ENCODE measurements at places on chromosomes 11 and 22.

- no peak for DNase-seq
Measured at GRCh38 chr11:67649634-67650510, 658 bp downstream of the ACY3 start.

DNA sequence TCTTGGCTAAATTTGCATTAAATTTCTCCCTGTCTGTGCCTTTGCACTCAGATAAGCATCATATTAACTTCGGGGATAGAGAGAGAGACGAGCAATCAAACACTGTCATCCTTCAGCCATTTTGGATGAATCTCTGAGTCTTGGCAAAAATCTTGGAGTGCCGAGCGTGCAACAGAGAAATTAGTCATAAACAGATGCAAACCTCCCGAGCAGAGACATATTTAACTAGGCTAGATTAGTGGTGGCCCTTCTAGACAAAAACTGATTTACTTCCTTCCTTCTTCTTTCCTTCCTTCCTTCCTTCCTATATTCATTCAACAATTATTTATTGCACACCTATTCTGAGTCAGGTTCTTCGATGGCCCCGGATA is 114.4 kb upstream of the BLID start:
- no peak for DNase-seq

GRCh38 chr11:111878385-111878848 is 548 bp downstream of the FDXACB1 start:
- DNase-seq = peak; percentile 17

- DNase-seq = no peak
Measured at GRCh38 chr22:39501644-39502108, 414 bp upstream of the MIEF1 start.

DNA sequence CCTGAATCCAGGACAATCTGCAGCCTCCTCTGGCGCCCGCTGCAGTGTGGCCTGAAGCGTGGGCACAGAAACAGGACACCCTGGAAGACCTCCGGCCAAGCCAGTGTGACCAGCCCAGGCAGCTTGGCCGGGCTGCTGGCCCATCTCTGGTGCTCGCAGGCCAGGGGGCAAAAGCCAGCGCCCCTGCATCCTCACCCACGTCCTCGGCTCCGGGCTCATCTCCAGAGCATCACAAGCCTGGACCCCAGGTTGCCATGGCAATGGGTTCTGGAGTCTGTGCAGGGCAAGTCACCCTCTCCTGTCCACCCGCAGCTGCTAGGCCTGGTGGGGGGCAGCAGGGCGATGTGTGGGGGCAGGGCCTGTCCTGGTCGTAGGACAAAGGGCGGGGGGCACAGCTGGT is 9.3 kb upstream of the PDGFB start:
- DNase-seq = no peak

DNA sequence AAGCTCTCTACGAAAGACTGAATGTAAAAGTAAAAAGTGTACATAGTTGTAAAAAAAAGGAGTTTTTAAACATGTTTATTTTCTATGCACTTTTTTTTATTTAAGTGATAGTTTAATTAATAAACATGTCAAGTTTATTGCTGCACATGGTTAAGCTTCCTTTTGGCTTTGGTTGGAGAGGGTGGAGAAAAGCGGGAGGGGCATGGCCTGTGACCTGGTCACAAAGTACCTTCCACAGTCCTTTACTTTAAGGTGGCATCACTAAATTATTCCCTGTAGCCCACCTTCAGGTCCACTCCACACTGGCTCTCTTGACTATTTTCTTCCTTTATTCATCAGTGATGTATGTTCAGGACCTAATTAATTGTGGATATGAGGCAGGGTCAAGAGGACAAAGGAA is 586 bp upstream of the TTC36 start:
- DNase-seq = no peak

DNA sequence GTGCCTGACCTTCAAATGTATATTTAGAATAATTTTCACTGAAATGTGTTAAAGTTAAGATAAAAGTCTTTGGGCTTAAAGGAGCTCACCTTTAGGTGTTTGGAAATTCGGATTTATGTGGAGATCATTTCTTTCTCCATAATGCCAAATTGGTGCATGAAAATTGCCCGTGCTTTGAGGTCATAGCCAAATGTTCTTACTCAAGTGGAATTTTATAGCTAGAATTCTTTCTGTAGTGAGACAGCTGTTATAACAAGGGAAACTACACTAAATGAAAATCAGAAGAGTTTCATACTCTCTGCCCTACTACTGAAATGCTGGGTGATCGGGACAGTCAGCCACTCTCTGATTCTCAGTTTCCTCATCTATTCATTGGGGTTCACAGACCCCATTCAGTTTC is 89.5 kb upstream of the DBX1 start:
- DNase-seq = no peak

DNA sequence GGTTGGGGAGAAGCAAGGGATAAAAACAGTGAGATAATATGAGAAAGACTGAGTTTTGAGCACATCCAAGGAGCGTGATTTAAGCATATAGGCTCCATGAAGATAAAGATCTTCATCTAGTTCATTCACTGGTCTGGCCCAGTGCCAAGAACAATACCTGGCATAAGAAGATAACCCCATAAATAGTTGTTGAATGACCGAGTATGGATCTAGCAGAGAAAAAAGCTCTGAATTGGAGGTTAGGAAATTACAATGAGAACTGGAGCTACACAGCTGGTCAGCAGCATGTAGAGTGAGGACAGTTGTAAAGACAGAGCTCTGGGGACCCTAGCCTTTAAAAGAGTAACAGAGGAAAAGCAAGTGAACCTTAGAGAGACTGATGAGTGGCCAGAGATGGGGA is 33.0 kb upstream of the PAK1 start:
- DNase-seq = no peak

GRCh38 chr11:116348226-116348625 is 424.6 kb downstream of the BUD13 start:
- peak; percentile 74 for DNase-seq

- peak; percentile 61 for DNase-seq
Measured at GRCh38 chr22:44179989-44180705, 578 bp upstream of the PARVG start.

GRCh38 chr22:20238901-20239675 is 29.0 kb downstream of the RTN4R start:
- DNase-seq = no peak

DNA sequence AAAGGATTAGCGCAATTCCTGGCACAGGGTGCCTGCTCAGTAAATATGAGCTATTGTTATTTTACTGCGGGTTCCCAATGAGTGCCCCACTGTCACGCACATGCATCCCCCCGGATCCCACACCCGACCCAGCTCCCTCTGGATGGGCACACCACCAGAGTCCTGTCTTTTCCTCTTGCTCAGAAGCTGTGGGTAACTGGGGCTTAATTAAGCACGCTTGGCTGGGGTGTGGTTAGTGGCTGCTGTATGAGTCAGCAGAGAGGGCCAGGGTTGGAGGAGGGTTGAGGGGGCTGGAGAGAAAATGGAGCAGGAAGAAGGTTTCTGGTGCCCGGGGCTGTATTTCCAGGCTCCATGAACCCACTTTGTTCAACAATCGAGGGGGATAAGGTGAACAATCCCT is 30.3 kb upstream of the NECTIN1 start:
- no peak for DNase-seq
